ENCODE measurements at places on chromosomes 5 and 9.

- no peak for DNase-seq
These were observed 52.5 kb downstream of the NACC2 start for GRCh38 chr9:136042541-136042940.

- DNase-seq, result no peak
These were observed 94.3 kb downstream of the PBX3 start for GRCh38 chr9:125841444-125841843.

DNA sequence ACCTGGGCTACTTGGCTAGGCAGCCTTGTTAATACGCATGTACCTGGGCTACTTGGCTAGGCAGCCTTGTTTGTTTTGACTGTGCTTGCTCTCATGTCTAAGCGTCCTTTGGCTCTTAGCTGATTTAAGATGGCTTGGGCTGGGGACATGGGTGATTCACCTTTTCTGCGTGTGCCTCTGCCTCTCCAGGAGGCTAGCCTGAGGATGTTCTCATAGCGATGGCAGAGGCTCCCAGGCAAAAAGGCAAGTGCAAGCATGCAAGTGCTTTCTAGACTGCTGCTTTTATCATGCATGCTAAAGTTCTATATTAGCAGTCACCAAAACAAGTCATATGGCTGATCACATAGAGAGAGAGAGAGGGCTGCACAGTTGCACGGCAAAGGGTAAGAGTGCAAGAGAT is 300.5 kb downstream of the IRX1 start:
- DNase-seq, result no peak

DNA sequence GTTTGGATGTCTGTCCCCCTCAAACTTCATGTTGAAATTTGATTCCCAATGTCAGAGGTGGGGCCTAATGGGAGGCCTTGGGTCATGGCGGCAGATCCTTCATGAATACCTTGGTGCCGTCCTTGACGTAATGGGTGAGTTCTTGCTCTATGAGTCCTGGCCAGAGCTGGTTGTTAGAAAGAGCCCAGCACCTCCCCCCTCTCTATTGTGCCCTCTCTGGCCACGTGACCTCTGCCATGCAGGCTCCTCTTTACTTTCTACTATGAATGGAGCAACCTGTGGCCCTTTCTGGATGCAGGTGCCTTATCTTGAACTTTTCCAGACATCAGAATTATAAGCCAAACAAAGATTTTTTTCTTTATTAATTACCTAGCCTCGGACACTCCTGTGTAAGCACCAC is 40.7 kb downstream of the FNBP1 start:
- no peak for DNase-seq

- DNase-seq, result peak; percentile 19
These were observed 28.2 kb upstream of the HSPA9 start for GRCh38 chr5:138603249-138603920.

- DNase-seq, result no peak
These were observed 337.5 kb upstream of the ADAMTSL1 start for GRCh38 chr9:18136354-18136994.

DNA sequence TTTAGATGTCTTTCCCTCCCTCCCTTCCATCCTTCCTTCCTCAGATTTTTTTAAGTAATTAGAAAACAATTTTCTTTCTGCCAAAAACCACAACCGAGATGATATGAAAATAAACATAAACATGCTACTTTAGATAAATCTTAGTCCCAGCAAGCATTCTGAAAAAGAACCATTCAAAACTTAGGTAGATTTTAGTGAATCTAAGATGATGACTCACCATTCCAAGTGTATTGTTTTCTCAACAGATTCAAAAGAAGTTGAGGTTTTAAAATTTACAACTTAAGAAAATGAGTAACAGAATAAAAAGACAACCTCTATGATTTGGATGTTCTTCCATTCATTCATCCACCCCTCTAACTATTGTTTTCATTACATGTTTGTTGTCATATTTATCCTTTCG is 465.1 kb downstream of the PDE4D start:
- no peak for DNase-seq

DNA sequence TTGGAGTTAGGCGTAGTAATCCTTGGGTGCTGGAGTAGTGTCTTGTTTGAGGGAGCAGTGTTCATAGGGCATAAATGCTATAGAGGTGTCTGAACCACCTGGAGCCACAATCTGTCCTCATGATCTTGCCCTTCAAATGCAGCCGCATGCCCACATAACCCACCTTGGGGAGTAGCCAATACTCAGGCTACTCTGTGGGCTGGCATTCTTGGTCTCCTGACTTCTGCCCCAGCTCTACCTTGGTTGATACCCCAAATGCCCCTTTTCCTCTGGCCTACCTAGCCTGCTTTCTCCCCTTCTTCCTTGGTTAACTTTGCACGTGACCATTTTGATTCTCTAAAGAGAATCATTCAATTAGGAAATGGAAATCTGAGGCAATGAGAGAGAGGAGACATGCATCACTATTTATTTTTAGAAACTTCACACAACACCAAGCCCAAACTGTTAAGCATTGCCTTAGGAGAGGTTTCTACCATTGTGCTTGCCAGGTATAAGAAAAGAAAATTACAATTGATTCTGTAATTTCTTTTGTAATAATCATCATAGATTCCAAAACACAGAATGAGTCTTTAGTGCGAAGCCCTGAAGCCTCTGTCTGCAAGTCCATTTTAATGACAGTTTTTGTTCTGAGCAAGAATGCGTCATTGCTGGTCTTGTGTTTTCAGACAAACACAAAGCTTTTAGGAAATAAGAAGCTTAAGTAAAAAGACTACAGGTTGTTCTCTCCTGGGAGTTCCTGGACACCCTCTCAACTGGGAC is 135.2 kb downstream of the C9orf152 start:
- DNase-seq, result no peak

- no peak for DNase-seq
These were observed 601 bp downstream of the FBXO38 start for GRCh38 chr5:148384380-148384737.

DNA sequence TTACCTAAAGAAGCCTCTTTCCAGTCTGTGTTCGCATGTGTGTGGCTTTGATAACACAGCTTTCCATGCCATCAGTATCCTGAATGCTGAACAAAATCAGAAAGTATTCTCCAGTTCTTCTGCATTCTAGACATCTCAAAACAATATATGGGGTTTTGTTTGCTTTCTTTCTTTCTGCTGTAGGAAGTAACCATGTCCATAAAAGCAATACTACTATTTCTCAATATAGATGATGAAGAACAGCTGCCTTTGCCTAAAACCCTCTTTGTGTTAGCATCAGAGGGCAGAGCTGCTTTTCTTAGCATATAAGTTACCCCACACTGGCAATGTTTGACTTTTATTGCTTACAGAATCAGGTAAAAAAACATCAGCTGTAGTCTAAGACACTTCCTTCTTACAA is 963.6 kb downstream of the CDH12 start:
- DNase-seq, result no peak

DNA sequence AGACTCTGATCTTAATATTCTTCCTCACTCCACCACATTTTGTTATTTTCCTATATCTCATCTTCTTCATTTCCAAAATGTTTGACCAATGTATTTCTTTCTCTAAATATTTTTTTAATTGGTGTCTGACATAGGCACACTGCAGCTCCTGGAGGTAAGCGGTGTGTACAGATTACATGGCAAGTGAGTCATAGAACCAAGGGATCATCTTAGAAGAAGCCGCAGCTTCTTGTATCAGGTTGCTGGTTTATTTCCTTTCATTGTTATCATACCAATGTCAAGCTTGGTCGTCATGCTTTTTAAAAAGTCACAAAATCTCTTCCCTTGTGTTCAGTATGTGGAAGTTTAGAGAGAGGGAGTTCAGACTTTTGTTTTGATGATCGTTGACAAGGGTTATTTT is 526.1 kb upstream of the CDH18 start:
- DNase-seq, result no peak

GRCh38 chr5:79349047-79349446 is 113.1 kb downstream of the JMY start:
- no peak for DNase-seq

DNA sequence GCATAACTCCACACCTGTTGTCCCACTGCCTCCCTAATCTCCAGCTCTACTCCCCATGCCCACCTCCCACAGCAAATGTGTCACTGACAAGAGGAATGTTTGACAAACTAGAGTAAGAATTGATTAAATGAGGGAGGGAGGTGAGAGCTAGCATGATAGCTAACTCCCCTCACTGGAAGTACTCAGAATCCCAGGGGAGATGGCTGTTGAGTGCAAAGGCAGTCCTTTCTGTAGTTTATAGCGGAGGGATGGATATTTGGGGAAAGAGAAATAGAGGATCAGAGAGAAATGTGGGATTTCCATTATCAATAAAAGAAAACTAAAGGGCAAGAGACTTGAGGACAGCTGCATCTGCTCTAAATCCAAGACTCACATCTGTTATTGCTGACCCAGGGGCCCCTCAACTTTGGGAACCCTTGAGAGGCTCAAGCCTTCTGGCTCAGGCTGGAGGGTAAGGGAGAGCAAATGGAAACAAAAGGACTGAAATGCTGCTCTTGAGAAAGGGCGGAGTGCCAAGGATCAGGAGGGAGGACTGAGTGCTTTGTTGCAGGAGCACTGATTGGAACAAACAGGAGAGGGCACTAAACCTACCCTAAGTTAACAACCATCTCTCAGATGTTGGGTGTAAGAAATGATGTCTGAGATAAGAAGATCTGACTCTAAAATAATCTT is 372.1 kb downstream of the NTRK2 start:
- no peak for DNase-seq

- no peak for DNase-seq
These were observed 511.6 kb upstream of the ZNF608 start for GRCh38 chr5:125257997-125258396.

- DNase-seq, result no peak
These were observed 455.4 kb downstream of the EBF1 start for GRCh38 chr5:158644301-158644700.

DNA sequence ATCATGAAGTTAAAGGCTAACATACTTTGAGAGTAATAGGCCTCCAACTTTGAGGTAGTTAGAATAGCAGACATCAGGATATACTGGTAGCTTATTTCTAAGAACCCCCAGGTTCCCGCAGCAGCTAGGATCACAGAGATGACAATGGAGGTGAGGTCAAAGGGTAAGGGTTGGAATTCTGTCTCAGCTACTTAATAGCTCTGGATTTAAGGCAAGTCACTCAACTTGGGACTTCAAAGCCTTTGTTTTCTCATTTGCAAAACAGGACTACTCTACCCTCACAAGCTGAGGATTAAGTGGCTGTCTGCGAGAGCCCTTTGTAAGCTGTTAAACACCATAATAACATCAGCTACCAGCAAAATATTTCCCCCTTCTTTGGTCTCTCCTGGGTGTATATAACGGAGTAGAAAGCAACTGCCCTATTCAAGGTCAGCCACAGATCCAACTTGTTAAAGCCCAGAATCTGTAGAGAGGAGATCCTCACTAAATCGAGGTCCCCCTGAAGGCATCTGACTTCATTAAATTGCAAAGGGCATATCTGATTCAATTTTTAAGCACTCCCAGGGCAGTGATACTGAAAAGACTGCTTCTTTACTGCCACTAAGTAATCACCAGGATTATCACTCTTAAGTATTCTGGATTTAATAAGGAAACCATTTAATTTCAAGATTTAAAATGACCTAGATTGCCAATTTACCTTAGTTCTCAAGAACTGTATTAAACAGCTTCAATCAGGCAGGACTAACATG is 104.7 kb downstream of the DCP2 start:
- DNase-seq, result no peak

GRCh38 chr9:108612513-108612912 is 243.3 kb downstream of the ACTL7B start:
- DNase-seq, result no peak

DNA sequence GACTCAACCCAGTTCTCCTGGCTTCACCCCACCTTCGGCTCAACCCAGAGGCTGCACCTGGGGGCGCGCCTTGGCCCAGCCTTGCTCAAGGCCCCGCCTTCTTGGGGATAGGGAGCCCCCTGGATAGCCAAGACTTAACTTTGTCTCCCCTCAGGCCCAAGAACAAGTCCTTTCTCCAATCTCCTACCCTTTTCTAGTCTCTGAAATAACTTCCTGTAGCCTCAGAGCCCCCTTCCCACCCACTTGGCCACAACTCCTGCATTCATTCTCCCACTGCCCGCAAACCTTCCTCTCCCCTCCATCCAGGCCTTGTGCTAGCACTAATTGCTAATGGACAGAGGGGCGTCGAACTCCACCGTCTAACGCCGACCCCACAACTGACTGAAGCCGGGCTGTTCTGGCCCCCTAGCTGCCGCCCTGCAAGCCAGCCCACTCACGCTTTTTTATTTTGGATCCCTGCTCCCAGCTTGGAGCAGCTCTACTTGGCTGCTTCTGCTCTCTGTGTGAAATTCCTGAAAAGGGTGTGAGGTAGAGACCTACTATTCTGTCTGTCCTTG is 579 bp upstream of the ASTN2 start:
- no peak for DNase-seq

GRCh38 chr5:170296036-170296934 is 1.3 kb downstream of the LCP2 start:
- no peak for DNase-seq

DNA sequence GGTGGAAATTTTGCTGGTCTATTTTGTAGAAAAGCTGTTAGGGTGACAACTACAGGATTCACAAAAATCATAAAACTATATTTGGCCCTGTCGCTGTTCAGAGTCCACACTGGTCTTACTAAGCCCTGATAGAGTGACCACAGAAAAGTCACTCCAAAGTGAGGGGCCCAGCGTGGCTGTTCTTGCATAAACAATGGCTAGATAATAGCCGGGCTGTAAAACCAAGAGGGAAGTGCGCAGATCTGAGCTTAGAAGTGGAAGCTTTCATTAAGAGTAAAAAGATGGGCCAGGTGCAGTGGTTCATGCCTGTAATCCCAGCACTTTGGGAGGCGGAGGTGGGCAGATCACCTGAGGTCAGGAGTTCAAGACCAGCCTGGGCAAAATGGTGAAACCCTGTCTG is 15.5 kb upstream of the CTSL start:
- DNase-seq, result no peak

DNA sequence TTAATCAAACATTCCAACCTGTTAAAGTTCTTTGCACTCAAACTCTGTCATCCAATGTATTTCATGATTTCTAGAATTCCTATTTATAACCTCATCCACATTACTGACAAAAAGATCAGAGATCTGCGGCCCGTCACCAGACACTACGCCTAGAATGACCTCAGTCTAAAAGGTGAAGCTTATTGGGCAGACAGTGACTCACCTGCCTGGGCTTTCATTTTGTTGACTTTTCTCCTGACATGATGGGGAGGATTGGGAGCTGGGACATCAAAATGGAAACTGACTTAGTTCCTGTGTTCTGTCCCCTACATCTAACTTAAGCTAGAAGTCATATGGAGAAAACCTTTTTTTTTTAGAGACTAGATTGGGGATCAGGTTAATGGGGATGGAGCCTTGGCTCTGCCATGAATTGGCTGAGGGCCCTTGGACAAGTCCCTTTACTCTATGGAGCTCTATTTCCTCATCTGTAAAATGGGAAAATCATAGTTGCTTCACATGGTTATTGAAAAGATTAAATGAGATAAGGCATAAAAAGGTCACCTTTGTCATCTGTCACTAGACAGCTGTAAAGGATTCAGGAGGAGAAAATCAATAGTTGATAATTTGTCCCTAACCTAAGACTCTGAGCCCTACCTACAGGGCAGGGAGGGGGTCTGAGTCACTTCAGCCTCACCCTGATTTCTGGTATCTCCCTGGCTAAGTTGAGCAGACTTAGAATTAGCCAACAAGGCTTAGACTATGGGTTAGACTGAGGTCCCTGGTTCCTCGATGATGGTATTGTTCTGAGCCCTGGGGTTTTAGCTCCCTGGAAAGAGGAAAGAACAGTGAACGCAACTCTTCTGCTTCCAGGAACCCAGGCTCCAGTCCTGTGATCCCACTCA is 224.8 kb upstream of the TBC1D2 start:
- no peak for DNase-seq

GRCh38 chr5:170275376-170275994 is 22.1 kb downstream of the LCP2 start:
- DNase-seq, result no peak

- no peak for DNase-seq
These were observed 342.7 kb upstream of the RIOK2 start for GRCh38 chr5:97525780-97526179.

GRCh38 chr9:117095081-117095480 is 319.8 kb downstream of the ASTN2 start:
- DNase-seq, result no peak

Data from stimulated activated CD4-positive, alpha-beta T cell treated with anti-CD3 and anti-CD28 coated beads, Interleukin-12 subunit alpha, Interleukin-12 subunit beta, amount 100 ng/mL, for 24 hours (primary cell).